ENCODE measurements at places on chromosomes 13 and 19. TPM values are rescaled to one million over a fixed set of nuclear protein-coding genes. Genes with fewer than 3 reads are reported as not detected.
A peak's percentile ranks its signal among the peaks of the same experiment; 100 is the strongest.

DNA sequence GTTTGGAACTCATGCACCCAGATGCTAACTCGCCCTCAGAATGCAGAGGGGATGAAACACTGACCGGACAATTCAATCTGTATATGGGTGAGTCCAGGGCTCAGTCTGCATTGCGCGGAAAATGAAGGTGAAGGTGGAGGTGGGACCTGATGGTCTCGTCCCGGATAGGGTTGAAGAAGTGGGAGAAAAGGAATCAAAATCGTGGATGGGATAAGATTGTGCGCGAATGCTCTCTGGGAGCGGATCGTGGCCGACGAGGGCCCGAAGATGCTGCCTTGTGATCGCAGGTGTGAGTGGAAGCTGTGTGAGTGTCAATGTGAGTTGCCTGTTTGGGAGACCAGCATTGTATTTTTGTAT lies 594 bp upstream of the ZNF850 start:
- no peaks in the 10 kb centered on the region for H3K4me1 ChIP-seq
- H3K27me3 ChIP-seq: no peaks in the 10 kb centered on the region
- no peak for DNase-seq
- peak overlapping the region; percentile 54 for H3K4me3 ChIP-seq
- H3K27ac ChIP-seq: no peak overlapping the region

DNA sequence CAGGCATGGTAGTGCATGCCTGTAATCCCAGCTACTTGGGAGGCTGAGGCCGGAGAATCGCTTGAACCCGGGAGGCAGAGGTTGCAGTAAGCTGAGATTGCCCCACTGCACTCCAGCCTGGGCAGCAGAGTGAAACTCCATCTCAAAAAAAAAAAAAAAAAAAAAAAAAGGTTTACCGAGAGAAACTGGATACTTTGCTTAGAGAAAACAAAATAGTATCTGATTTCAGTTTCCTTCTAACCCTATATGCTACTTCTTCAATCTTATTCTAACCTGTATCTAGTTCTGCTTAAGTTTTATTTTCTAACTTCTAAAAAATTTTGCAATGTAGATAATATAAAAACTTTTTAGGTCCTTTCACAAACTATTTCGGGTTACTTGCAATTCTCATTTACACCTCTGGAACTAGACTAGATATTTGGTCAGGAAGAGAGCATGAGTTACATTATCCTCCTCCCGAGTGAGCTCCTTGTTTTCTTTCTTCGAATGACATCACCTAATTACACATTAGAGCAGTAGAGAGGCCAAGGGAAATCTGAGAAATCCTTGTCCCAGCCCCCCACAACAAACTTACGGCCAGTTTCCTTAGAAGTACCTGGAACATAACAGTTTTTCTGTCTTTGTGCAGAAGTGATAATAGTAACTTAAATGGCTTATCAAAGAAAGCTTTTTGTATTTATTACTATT lies 128.9 kb downstream of the B3GLCT start:
- H3K36me3 ChIP-seq: no peaks in the 10 kb centered on the region
- no peaks in the 10 kb centered on the region for H3K4me1 ChIP-seq

- no peaks in the 10 kb centered on the region for H3K27me3 ChIP-seq
- DNase-seq: no peak
- H3K4me3 ChIP-seq: no peak overlapping the region
- H3K36me3 ChIP-seq: no peaks in the 10 kb centered on the region
- no peak overlapping the region for H3K27ac ChIP-seq
- H3K4me1 ChIP-seq: no peaks in the 10 kb centered on the region
Observed at GRCh38 chr19:32269831-32270230, 75.6 kb upstream of the ZNF507 start.

DNA sequence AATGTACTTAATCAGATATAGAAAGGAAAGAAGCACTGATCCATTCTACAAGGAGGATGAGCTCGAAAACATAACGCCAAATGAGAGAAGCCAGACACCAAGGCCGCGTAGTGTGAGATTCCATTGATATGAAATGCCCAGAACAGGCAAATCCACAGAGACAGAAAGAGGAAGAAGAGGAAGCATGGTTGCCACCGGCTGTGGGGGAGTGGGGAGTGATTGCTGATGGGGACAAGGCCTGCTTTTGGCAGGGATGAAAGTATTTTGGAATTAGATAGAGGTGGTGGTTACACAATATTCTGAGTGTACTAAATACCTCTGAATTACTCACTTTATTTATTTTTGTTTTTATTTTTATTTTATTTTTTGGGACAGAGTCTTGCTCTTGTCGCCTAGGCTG lies 50.2 kb upstream of the KLF2 start:
- H3K4me3 ChIP-seq: no peak overlapping the region
- H3K36me3 ChIP-seq: no peaks in the 10 kb centered on the region
- DNase-seq: no peak

DNA sequence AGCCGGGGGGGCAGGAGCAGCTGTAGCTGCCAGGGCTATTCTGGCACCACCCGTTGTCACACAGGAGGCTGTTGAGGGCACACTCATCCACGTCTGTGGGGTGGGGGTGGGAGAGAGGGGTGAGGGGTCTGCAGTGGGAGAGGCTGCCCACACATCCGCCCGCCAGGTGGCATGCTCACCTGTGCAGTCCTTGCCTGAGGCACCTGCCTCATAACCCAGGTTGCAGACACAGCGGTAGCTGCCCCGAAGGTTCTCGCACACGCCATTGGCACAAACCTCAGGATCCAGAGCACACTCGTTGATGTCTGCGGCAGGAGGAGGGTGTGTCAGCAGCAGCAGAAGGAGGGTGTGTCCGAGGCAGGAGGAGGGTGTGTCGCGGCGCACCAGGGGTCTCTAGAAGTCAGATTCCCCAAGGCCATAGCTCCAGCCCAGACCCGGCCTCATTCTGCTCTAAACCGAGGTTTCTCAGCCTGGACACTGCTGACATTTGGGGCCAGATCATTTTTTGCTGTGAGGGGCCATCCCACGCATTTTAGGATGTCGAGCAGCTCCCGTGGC lies 20.3 kb downstream of the FBN3 start:
- H3K27ac ChIP-seq: no peak overlapping the region
- no peaks in the 10 kb centered on the region for H3K36me3 ChIP-seq

DNA sequence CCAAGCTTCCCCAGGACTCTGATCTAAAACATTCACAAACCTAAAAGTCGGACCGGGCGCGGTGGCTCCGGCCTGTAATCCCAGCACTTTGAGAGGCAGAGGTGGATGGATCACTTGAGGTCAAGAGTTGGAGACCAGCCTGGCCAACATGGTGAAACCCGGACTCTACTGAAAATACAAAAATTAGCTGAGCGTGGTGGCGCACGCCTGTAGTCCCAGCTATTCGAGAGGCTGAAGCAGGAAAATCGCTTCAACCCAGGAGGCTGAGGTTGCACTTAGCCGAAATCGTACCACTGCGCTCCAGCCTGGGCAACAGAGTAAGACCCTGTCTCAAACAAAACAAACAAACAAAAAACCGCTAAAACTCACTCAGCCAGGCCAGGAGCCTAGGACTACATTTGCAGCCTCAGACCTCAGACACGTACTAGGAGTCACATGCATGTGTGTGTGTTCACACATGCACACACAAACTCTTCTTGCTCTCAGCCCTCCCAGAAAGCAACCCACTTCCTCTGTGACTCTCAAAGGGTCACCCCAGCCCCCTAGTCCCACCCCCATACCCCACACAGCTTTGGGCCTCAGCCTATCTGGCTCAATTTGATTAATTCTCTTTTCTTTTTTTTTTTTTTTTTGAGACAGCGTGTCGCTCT lies 704 bp upstream of the NOTCH3 start:
- H3K27me3 ChIP-seq: no peaks in the 10 kb centered on the region
- H3K27ac ChIP-seq: no peak overlapping the region
- H3K4me3 ChIP-seq: no peak overlapping the region

GRCh38 chr13:100646030-100646673 lies 28.4 kb downstream of the TMTC4 start:
- H3K4me3 ChIP-seq: no peak overlapping the region
- no peak overlapping the region for H3K27ac ChIP-seq
- no peak for DNase-seq

C19orf44 gene
- total RNA-seq: 13.4 TPM

- H3K27me3 ChIP-seq: no peaks in the 10 kb centered on the region
- H3K27ac ChIP-seq: no peak overlapping the region
- no peak overlapping the region for H3K4me3 ChIP-seq
- DNase-seq: no peak
Observed at GRCh38 chr13:75904012-75904411, 267.9 kb downstream of the LMO7 start.

DNA sequence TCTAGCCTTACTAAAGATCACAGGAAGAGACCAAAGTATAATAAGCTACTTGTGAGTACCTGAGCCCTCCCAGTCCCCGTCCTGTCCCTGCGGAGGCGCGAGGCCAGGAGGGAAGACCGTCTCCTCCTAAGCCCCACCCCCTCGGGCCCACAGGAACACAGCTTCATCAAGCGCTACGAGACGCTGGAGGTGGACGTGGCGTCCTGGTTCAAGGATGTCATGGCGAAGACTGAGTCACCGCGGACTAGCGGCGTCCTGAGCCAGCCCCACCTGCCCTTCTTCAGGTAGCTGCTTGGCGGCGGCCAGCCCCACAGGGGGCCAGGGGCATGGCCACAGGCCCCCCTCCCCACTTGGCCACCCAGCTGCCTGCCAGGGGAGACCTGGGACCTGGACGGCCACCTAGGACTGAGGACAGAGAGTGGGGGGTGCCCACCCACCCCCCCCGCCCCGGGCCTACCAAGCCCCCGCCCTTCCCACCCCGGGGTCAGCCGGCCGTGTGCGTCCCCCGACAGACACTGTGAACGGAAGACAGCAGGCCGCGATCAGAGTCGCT lies 2.4 kb upstream of the TGFBR3L start:
- no peak for DNase-seq
- H3K4me1 ChIP-seq: peaks cover 6% of the 10 kb centered on the region
- H3K4me3 ChIP-seq: no peak overlapping the region

GRCh38 chr19:8108560-8109445 lies 40.6 kb downstream of the FBN3 start:
- H3K4me1 ChIP-seq: no peaks in the 10 kb centered on the region
- H3K4me3 ChIP-seq: no peak overlapping the region
- no peak for DNase-seq
- H3K27me3 ChIP-seq: no peaks in the 10 kb centered on the region
- H3K27ac ChIP-seq: no peak overlapping the region
- H3K36me3 ChIP-seq: no peaks in the 10 kb centered on the region

- no peaks in the 10 kb centered on the region for H3K36me3 ChIP-seq
- peaks cover 19% of the 10 kb centered on the region for H3K4me1 ChIP-seq
- H3K27ac ChIP-seq: no peak overlapping the region
- DNase-seq: no peak
Observed at GRCh38 chr13:112708560-112709240, 18.9 kb downstream of the ATP11A start.

AMER2 gene
- 0.22 TPM for total RNA-seq

DNA sequence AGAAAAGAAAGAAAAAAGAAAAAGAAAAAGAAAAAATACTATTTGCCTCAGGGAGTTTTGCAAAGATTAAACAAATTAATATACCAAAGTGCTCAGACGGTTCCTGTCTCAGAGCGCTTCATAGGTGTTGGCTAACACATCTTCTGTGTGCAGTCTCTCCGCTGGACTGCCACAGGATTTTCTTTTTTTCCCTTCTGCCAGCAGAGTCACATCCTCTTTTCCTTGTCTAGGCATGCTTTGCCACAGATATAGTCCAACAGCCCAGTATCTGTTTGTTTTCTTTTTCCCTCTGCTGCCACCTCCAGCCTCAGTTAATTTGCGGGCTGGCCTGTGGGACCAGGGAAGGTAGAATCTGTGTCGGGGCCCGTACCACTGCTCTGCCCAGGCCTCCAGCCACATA lies 3.4 kb upstream of the URAD start:
- no peak overlapping the region for H3K4me3 ChIP-seq
- no peaks in the 10 kb centered on the region for H3K4me1 ChIP-seq
- H3K27me3 ChIP-seq: peaks cover 20% of the 10 kb centered on the region
- no peaks in the 10 kb centered on the region for H3K36me3 ChIP-seq

GRCh38 chr13:34862311-34862710 lies 79.8 kb upstream of the NBEA start:
- no peaks in the 10 kb centered on the region for H3K4me1 ChIP-seq
- H3K27ac ChIP-seq: no peak overlapping the region
- no peak for DNase-seq
- H3K4me3 ChIP-seq: no peak overlapping the region
- no peaks in the 10 kb centered on the region for H3K36me3 ChIP-seq

GRCh38 chr13:33541962-33542308 lies 256.4 kb upstream of the STARD13 start:
- no peak for DNase-seq
- peak overlapping the region; percentile 91 for H3K27ac ChIP-seq
- peaks cover 30% of the 10 kb centered on the region for H3K4me1 ChIP-seq

- H3K27ac ChIP-seq: no peak overlapping the region
- H3K27me3 ChIP-seq: peaks cover 5% of the 10 kb centered on the region
- no peak for DNase-seq
- no peak overlapping the region for H3K4me3 ChIP-seq
Observed at GRCh38 chr19:2743099-2743498, 3.3 kb upstream of the SLC39A3 start.

GRCh38 chr13:61078976-61079770 lies 336.5 kb downstream of the PCDH20 start:
- H3K4me3 ChIP-seq: no peak overlapping the region
- no peak for DNase-seq
- no peaks in the 10 kb centered on the region for H3K36me3 ChIP-seq
- H3K27ac ChIP-seq: no peak overlapping the region
